A549 treated with ZK216348 at 1 μM for 4 hours (cell line): ENCODE measurements at places on chromosomes 5 and 9. TPM values are rescaled to one million over a fixed set of nuclear protein-coding genes. Genes with fewer than 3 reads are reported as not detected.

FGFR4 gene
- total RNA-seq = 10.3 to 26.0 TPM (median 25.5 TPM) in 5 replicates

GABBR2 gene
- 0.12 to 0.34 TPM (median 0.31 TPM) in 5 replicates for total RNA-seq

MEIKIN gene
- total RNA-seq = not detected in 5 replicates

POLK gene
- total RNA-seq = 6.9 to 13.9 TPM (median 11.2 TPM) in 5 replicates

PCDHB15 gene
- total RNA-seq = 0.09 to 0.14 TPM in 2 of 5 replicates, not detected in the others
